ENCODE measurements at places on chromosomes 7 and 10.

GRCh38 chr7:69032848-69033247 is 565.4 kb upstream of the AUTS2 start:
- DNase-seq = no peak

DNA sequence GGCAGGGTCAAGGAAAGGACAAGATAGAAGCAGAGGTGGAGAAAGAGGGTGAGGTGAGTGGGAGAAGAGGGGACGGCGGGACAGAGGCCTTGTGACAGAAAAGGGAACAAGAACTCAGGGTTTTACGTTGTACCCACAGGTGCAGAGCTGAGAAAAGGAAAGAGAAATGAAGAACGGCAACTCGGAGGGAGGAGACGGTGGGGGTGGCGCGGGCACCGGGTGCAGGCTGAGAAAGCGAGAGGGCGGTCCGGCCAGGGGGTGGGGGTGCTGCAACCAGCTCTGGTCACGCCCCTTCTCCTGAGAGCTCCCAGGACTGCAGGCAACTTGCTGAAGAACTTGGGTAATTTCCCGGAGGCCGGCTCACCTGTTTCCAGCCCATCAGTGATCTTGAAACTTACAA is 65.3 kb downstream of the CARD11 start:
- peak; percentile 88 for DNase-seq

DNA sequence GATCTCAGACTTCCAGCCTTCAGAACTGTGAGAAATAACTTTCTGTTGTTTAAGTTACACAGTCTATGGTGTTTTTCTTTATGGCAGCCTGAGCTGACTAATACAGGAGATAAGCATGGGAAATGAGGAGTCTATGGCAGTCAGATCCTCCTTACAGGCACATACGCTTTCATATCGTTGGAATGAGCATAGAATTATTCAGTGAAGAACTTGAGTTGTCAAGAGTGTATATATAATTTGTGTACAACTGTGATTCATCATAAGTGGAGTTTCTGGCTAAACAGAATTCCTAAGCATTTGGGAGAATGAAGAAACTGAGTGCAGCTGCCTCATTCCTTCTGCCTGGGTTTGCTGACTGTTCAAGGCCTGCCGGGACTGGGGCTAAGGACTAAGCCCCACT is 516.7 kb downstream of the ADRA2A start:
- DNase-seq = no peak

DNA sequence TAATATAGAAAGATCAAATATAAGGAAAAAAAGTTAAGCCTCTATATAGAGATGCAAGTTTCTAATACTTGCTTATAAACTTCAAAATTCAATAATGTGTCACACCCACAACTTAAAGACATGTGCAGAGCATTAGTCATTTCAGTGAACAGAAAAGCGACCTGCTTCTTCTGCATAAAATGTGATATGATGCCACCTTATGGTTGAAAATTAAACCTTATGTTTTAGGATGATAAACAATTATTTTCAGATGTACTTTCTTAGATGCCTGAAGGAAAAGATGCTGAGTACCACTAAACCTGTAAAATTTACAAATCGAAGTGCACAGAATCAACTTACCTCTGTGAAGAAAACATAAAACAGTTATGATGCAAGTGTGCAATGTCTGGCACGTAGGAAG is 96.0 kb downstream of the MTERF1 start:
- DNase-seq = no peak

GRCh38 chr10:101485207-101485606 is 102.8 kb downstream of the POLL start:
- DNase-seq = no peak

DNA sequence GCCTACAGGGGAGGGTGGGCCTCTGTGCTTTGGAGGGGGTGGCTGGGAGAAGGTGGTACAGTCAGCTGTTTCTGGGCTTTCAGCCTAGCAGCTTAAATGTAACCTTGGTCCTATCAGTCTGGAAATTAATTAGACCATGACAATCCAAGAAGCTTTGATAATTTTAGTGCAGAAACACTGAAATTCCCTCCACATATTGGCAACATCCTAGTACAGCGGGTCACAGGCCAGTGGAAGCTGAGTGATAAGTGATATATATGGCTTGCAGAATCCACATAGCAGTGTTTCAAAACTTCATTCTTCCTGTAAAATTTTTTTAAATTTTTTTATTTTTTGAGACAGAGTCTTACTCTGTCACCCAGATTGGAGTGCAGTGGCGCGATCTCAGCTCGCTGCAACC is 212.6 kb downstream of the TYW1 start:
- DNase-seq = no peak

- no peak for DNase-seq
Measured at GRCh38 chr7:114917211-114917839, 4.6 kb upstream of the MDFIC start.

DNA sequence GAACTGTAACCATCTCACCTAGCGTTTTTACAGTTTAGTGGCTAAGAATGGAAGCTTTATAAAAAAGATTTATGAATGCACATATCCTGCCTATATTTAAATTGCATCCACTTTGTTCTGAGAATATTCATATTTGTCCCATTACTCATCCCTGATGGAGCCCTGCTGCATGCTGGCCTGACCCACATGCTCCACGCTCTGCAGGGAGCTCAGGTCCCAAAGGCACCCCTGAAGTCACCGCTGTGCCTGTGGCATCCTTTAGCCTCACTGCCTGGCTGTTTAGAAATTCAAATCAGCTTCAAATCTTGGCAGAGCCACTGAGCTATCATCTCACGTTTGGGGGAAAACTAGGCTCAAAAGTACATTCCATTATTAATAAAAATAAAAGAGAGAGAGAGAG is 24.4 kb downstream of the C10orf90 start:
- no peak for DNase-seq

GRCh38 chr10:98353170-98353569 is 61.8 kb downstream of the PYROXD2 start:
- no peak for DNase-seq

DNA sequence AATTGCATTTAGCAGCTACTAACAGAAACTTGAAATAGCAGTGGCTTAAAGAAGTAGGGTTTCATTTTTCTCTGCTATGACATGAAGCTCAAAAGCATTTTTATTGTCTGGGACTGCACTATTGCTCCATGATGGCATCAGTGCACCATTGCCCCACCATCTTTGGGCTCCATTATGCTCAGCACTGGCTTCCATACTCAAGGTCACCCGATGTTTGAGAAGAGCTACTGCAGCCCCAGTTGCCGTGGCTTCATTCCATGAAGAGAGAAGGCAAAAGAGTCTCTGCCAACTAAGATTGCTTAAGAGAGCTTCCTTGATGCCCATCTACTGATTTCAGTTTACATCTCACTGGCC is 192.2 kb upstream of the LRGUK start:
- DNase-seq = no peak

GRCh38 chr10:23657677-23658076 is 218.8 kb downstream of the OTUD1 start:
- DNase-seq = no peak

DNA sequence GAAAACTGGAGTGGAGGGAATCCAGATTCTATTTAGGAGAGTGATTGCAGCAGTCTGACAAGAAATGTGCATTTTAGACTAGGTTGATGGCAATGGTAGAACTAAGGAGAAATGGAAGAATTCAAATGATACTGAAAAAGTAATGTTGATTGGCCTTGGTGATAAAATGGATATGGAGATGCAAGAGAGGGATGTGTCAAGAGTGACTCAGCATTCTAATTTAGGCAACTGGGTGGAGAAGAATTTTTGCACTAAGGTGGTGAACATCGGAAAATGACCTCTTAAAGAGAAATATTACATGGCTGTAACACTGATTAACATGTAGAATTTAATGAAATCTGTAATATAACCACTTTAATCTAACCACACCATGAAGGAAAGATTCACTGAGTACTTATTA is 806.5 kb downstream of the PHTF2 start:
- DNase-seq = no peak

GRCh38 chr10:124740369-124741280 is 3.6 kb downstream of the FAM53B start:
- DNase-seq = no peak

- no peak for DNase-seq
Measured at GRCh38 chr7:13641714-13642113, 347.8 kb downstream of the ETV1 start.

GRCh38 chr10:124997771-124998623 is 56.1 kb downstream of the ZRANB1 start:
- DNase-seq = no peak

- DNase-seq = no peak
Measured at GRCh38 chr7:25558605-25559004, 330.3 kb upstream of the NPVF start.

DNA sequence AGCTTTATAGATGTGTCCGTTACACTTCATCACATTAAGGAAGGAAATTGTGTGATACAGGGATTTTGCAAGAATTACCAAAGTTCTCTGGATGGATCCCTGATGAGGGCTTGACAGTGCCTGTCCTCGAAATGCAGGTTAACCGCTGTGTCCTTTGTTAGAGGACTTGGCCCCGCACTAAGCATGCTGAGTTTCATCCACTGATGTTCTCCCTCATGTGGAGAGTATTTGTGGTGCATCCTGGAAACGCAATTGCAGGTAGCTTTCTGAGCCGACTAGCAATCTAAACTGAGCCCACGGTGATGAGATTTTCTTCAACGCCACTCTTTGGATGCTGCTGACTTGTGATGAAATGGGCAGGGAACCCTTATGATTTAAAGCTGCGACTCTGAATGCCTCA is 71.9 kb upstream of the STK17A start:
- DNase-seq = no peak

DNA sequence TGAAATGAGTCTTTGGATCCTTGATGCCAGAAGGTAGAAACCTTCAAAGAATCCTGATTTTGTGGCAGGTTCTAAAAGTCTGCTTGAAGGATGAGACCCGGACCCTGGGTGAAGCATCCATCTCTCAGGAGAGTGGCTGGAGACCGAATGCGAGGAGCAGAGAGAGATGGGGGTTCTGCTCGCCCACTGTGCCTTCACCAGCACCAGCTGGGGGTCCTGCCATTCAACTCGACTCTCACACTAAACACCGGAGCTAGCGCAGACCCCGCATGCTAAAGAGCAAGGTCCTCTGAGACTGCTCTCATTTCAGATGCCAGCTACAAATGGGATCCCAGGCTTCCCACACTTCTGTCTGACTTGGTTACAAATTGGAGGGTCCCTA is 218.4 kb downstream of the GLRX3 start:
- DNase-seq = no peak

- DNase-seq = no peak
Measured at GRCh38 chr7:136942401-136942800, 73.9 kb downstream of the CHRM2 start.

- DNase-seq = no peak
Measured at GRCh38 chr7:102005933-102006480, 188.6 kb downstream of the CUX1 start.

- DNase-seq = no peak
Measured at GRCh38 chr10:64503429-64503828, 982.2 kb downstream of the REEP3 start.

DNA sequence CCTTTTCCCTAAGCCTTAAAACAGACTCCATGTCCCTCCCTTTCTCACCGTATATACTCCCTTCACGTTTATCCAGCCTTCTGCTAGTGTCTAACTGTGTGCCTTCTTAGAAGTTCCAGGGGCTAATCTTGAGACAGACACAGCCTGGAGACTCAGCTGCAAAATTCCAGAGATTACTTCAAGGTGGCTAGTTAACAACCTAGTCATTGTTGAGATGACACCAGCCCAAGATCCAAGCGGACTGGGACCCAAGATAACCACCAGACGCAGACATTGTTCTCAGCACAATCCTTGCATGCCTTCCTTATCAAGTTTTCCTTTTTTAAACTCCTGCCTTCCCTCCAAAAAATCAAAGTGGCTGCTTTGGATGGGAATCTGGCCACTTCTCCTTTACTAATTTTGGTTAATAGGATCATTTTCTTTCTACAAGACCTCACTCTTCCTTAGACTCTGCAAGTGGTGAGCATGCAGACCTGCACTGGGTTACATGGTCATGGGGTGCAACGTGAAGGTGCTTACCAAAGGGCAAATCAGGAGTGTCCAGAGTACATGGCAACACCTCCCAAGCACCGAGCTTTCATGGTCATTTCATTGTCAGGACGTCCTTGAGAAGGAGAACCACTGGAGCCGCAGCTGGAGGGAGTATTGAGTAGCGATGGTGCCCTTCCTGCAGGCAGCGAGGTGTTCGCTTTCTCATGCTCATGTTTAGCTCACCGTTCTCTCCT is 69.7 kb downstream of the ANLN start:
- DNase-seq = no peak

GRCh38 chr7:69800495-69800894 is 202.2 kb downstream of the AUTS2 start:
- DNase-seq = no peak

DNA sequence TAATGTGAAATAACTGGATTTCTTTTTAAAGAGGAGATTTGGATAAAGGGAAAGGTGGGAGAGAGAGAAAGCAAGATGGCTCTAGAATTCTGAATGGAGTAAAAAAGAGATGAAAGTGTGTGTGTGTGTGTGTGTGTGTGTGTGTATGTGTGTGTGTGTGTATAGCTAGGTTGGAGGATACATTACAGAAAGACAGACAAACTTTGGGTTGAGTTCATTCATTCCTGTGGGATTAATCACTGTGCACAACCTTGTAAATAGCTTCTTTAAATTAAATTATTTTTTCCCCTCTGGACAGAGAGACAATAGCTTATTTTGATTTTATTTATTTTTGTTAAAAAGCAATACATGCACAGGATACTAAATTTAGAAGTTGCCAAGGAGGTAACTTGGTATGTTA is 7.5 kb downstream of the ASB4 start:
- DNase-seq = no peak

DNA sequence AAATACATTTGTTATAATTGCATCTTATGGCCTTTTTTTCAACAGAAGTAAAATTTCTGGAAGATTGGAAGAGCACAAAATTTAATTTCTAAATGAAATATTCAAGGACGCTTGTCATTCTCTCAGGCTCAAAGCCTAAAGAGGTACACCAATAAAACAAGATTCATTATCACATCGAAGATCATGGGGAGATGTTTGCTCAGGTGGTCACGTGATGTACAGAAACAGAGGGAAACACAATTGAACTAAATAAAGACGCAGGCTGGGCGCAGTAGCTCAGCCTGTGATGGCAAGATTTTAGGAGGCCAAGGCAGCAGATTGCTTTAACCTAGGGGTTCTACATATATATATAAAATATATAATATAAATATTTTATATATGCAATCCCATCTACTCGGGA is 37.3 kb upstream of the TMEM254 start:
- no peak for DNase-seq

Data from stimulated activated CD4-positive, alpha-beta T cell treated with anti-CD3 and anti-CD28 coated beads, Interleukin-4, amount 100 ng/mL, for 4 hours (primary cell).